Mucosa of descending colon (tissue), 3 donors: ENCODE measurements at places on chromosomes 1 and 21. TPM values are rescaled to one million over a fixed set of nuclear protein-coding genes. Genes with fewer than 3 reads are reported as not detected.

GRCh38 chr1:156420205-156421061 lies 51.4 kb downstream of the RHBG start:
- no peak for DNase-seq

- DNase-seq = no peak
Measured at GRCh38 chr1:3261969-3262579, 192.4 kb upstream of the ARHGEF16 start.

DNA sequence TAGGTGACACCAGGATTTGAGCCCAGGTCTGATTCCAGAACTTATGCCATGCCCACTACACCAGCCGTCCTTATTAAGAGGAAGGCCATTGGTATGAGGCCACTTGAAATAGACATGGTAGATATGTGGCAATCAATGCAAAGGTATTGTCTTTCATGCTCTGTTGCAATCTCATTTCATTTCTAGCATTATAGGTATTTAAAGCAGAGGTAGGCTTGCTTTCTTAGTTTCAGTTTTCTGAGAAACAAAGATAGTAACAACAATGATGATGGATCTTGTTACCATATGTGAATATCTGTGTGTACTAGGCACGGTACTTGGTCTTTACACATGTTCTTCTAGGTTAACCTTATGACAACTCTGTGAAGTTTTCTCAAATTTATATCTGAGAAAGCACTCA lies 113.1 kb downstream of the FGGY start:
- no peak for DNase-seq

- peak; percentile 52 for DNase-seq
Measured at GRCh38 chr1:25020851-25021590, 90.9 kb upstream of the RUNX3 start.

- DNase-seq = no peak
Measured at GRCh38 chr1:8384088-8384487, 66.2 kb downstream of the SLC45A1 start.

The BLACAT1 gene
- total RNA-seq = 0.14 TPM
